AG04449 (cell line): ENCODE measurements at places on chromosomes 1 and 21.

- no peak for DNase-seq
Measured at GRCh38 chr1:18322368-18323032, 158.2 kb upstream of the KLHDC7A start.

DNA sequence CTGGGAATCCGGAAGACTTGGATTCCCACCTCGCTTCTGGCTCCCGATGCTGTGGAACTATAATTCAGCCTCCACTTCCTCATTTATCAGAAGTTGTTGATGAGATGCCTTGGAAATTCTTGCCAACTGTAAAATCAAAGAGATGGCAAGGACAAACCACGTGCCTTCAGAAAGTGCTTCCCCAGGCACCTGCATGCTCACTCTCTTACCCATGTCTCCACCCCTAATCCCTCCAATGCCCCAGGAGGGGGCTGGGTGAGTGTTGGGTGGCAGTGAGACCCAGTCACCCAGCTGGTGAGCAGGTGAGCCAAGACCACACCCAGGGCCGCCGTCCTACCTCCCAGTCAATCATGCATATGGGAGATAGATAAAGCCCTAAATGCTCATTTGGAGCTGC is 160.8 kb downstream of the PSMG1 start:
- DNase-seq: no peak

DNA sequence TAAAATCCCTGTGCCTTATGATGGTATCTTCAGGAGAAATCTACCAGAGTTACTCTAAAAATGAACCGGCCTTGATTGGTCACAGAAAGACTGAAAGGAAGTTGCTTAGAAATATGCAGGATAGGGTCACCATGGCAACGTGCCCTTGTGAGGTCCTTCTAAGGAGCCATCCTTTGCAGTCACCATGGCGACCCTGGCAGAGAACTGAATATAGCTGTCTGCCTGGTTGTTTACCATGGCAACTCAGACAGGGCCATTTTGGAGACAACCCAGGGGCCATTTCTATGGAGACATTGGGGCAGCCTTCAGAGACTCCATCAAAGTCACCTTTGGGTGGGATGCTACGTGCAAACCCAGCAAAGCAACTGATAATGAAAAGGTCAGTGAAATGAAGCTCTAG is 43.0 kb downstream of the SNX7 start:
- DNase-seq: no peak

DNA sequence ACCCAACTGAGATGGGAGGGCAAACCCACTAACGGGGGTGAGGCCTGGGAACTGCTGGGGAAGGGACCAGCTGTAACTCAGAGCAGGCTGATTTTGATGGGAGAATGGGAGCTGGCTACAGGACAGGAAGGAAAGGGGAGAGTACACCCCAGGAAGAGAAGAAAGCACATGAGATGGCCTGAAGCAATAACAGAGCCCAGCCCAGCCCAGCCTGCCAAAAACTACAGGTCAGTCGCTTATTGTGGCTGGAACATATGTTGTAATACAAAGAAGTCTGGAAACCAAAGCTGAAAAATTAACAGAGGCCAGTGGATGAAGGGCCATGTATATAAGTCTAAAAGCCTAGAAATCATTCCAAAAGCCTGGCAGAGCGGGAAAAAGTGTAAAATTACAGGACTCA is 1.6 kb downstream of the ITLN2 start:
- no peak for DNase-seq

DNA sequence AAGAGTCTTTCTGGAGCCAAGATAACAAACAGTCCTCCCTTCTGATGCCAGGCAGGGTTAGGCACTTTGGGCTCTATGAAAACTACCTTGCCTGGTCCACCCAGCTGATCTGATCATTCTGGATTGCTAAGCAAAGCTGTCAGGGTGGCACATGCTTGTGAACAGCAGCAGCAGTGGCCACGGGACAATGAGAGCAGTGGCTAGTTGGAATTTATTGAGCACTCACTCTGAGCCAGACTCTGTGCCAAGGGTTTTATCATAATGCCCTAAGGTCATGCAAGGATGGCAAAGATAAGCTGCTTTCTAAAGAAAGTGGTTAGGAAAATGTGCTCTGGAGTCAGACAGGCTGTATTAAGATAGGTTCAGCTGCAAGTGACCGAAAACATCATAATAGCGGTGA is 390.4 kb upstream of the VAMP3 start:
- no peak for DNase-seq

GRCh38 chr1:82001345-82001744 is 200.6 kb downstream of the ADGRL2 start:
- DNase-seq: no peak

DNA sequence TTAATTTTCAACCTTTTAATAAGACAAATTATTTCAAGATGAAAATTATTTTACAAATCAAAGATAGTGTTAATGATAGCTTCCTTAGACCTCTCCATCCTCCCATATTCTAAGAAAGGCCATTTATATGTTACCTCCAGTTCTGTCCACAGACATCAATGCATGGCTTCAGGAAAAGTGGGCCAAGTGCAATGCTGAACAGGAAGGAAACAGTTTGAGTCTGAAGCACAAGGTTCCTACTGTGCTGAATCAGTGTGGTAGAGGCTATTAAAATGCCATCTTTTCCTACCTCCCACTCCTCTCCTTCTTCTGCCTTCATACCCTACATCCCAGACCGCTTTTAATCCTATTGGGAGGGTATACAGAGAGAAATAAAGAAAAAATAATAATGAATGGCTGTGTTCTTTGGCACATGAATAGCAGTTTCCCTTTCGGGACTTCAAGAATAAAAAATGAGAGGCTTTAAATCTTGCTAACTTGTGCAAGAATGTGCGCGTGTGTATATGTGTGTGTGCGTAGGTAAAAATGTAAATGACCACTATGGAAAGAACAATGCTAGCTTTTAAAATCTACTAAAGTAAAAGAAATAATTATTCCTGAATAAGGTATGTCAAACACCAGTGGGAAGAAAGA is 62.6 kb upstream of the C1orf105 start:
- DNase-seq: no peak

GRCh38 chr1:161427733-161428516 is 60.2 kb upstream of the CFAP126 start:
- DNase-seq: no peak

- no peak for DNase-seq
Measured at GRCh38 chr1:14810595-14811361, 212.3 kb downstream of the KAZN start.

DNA sequence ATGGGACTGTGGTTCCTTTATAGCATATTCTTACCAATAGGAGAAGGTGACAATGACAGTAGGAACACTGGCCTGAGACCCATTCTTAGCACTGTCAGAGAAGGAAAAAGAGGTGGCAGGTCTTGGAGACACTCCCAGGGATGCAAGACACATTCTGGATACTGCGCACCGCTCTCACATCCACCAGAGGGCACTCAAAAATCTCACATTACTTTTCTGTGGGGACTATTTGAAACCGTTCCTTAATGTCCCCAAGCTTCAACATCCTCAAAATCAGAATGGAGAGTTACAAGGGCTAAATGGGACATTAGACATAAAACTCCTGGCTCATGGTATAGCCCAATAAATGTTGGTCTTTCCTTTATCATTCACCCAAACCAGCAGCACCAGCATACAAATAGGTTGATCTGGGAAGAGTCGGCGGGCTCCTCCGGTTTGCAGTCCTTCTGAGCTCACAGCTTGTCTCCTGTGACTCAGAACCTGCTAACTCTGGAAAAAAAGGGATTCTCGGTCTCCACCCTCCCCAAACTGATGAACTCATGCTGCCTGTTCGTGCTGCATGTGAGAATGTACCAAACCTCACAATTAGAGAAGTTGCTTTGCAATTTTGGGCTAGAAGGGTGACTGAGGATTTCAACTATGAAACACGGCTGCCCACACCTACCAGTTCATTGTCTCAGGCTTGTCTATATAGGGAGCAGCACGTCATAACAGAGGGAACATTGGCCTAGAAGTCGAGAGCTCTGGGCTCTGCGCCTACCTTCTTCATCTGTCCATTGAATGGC is 40.2 kb downstream of the IL12RB2 start:
- no peak for DNase-seq

- DNase-seq: no peak
Measured at GRCh38 chr1:8563944-8564537, 246.1 kb downstream of the SLC45A1 start.

GRCh38 chr1:206736878-206737728 is 33.5 kb upstream of the IL19 start:
- no peak for DNase-seq

GRCh38 chr1:15296585-15297321 is 49.7 kb downstream of the FHAD1 start:
- DNase-seq: no peak

DNA sequence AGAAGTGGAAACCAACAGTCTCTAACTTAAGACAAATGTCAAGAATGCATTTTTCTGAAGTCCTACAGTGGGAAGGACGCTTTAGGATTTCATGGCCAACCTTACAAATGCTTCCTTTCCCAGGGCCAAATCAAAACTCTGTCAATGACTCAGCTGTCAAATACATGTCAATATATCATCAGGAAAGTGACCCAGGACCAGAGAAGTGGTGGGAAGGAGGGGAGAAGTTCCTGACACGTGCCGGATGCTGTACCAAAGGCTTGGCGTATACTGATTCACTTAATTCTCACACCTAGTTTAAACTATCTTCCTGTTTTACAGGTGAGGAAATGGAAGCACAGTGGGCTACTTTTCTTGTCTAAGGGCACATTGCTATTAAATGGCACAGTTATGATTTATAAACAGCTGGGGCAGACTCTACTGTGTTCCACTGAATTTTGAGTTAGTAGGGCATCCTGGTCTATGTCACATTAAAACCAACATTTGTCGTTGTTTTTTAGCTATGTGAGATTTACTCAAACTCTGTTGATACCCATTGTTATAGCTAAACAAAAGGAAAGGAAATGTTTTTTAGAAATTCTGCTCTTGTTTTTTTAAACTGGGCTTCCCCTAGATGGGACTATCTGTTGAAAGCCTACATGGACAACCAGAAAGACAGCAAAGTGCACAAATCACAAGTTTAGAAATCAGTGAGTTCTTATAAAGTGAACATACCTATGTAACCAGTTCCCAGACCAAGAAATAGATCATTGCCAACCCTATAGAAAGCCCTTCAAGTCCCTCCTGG is 208.2 kb upstream of the SGIP1 start:
- DNase-seq: no peak

- no peak for DNase-seq
Measured at GRCh38 chr1:218673170-218673569, 328.0 kb downstream of the TGFB2 start.

GRCh38 chr1:223022641-223023473 is 120.2 kb downstream of the TLR5 start:
- no peak for DNase-seq
